ENCODE measurements at places on chromosomes 1 and 21.

DNA sequence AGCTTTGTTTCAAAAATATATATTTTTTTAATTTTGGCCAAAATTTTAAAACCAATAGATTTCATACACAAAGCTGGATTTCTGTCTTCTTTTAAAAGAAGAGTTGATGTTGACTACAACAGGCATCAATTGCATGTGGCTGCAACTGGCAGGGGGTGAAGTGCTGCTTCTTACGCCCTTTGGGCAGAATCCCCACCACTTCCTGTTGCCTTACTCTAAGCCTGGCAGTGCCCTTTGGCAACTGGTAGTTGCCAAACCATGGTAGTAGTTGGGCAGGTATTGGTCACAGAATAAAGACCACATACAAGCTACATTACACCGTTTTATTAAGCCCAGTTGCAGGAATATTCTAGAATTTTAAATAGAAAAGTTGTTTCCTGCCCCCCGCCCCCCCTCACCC lies 17.0 kb downstream of the LAMC2 start:
- DNase-seq = no peak

DNA sequence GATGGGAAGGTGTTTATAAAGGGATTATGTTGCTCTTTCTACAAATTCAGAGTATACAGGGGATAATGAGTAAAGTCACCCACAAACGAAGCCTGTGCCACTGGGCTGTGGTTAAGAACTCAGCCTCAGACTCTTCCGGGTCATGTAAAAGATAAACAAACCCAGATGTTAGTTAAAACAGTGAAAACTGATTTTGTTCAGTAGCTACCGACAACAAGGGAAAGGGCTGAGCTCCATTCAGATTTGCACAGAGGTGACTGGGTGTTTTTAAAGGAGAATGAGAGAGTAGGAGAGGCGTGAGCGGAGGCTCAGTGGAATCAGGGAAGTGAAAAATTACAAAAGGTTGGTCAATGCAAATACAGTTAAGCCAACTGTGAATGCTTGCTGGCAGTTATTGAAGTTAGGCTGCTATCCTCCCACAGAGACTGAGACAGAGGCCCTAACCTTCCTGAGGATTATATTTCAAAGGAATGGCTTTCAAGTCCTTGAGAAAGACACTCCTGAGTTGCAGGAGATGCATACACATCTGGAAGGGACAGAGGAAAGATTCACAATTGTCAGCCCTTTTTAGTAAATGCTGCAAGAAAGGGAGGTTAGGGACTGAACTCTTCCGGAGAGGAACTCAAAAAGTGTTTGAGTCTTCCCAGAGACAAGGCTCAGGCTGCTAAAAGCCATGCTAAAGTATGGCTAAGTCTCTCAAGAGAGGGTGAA lies 29.9 kb upstream of the SAMD13 start:
- no peak for DNase-seq

DNA sequence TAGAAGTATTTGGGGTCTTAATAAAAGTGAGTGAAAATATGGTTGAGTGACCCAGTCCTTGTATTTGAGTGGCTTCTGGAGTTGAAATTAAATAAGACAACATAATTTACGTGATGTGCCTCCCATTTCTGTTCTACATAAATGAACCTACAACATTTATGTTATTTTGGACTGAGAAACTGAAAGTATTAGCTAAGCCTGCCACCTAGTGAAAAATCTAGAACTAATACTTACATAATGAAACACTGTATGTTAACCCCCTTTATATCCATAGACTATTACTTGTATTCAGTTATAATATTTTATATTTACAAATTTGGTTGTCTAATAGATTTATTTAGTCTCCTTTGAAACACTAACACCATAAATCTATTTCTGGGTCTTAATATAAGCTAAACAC lies 298.9 kb downstream of the KCNT2 start:
- DNase-seq = no peak

GRCh38 chr1:9559673-9560072 lies 20.4 kb downstream of the SLC25A33 start:
- DNase-seq = no peak

GRCh38 chr21:38993561-38993960 lies 187.8 kb downstream of the ETS2 start:
- DNase-seq = no peak

DNA sequence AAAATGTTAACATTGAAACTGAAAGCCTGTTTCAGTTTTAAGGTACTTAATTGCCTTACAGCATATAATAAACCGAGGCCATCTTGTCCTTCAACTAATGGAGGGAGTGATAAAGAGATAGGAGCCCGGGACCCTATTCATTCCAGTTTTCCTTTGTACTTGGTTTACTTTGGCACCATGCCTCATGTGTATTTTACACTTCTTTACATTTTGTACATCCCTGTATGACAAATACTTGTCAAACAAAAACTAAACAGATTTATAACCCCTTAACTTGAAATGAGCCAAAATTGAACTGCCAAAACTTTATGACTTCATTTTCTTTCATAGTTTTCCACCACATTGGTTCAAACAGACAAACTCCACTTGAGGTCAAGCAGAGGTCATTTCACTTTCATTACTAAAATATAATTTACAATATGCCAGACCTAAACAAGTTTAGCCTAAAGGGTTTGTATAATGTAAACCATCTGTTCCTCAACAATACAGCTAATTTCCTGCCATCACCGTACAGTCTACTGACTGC lies 30.9 kb upstream of the UBE2U start:
- no peak for DNase-seq
